Uterine smooth muscle cell (primary cell): ENCODE measurements at places on chromosomes 6 and 20. TPM values are rescaled to one million over a fixed set of nuclear protein-coding genes. Genes with fewer than 3 reads are reported as not detected.

NRSN1 gene
- total RNA-seq = not detected in 2 replicates

CST2 gene
- total RNA-seq = not detected in 2 replicates

SIRPD gene
- total RNA-seq = not detected in 2 replicates

LINC00237 gene
- total RNA-seq = not detected in 2 replicates

OPRM1 gene
- not detected in 2 replicates for total RNA-seq

TTLL9 gene
- total RNA-seq = under 0.01 TPM in 1 of 2 replicates, not detected in the other

IBTK gene
- total RNA-seq = 67.3 and 75.6 TPM in 2 replicates

PYGB gene
- 119 and 142 TPM in 2 replicates for total RNA-seq

POU5F1 gene
- not detected in 2 replicates for total RNA-seq

MTRF1L gene
- total RNA-seq = 15.9 and 20.3 TPM in 2 replicates

SOX4 gene
- total RNA-seq = 4.9 and 26.0 TPM in 2 replicates

HDGFL1 gene
- not detected in 2 replicates for total RNA-seq

GSTA4 gene
- 31.0 and 36.5 TPM in 2 replicates for total RNA-seq

SULF2 gene
- 2.0 and 12.0 TPM in 2 replicates for total RNA-seq

ZSCAN31 gene
- total RNA-seq = 7.9 and 19.7 TPM in 2 replicates

BPIFB4 gene
- not detected in 2 replicates for total RNA-seq

EPB41L2 gene
- total RNA-seq = 45.9 and 64.4 TPM in 2 replicates

CAGE1 gene
- total RNA-seq = under 0.01 and 0.11 TPM in 2 replicates

OTOR gene
- total RNA-seq = not detected in 2 replicates

SLC35D3 gene
- under 0.01 TPM in 1 of 2 replicates, not detected in the other for total RNA-seq

APCDD1L gene
- 1.5 and 11.0 TPM in 2 replicates for total RNA-seq

IL17A gene
- total RNA-seq = not detected in 2 replicates

DAAM2 gene
- total RNA-seq = 3.8 and 6.5 TPM in 2 replicates

KCNK16 gene
- total RNA-seq = not detected in 2 replicates

PROCR gene
- 67.1 and 101 TPM in 2 replicates for total RNA-seq

KATNA1 gene
- 35.5 and 41.4 TPM in 2 replicates for total RNA-seq

RBBP8NL gene
- total RNA-seq = not detected in 2 replicates

ZNF334 gene
- total RNA-seq = 4.8 and 6.9 TPM in 2 replicates

TNFRSF6B gene
- total RNA-seq = 57.4 and 110 TPM in 2 replicates

CCN6 gene
- total RNA-seq = not detected in 2 replicates

SLC32A1 gene
- not detected in 2 replicates for total RNA-seq

DEFB124 gene
- total RNA-seq = not detected in 2 replicates

THEMIS gene
- total RNA-seq = not detected in 2 replicates

MAD2L1BP gene
- 21.0 and 37.7 TPM in 2 replicates for total RNA-seq

PSORS1C2 gene
- not detected in 2 replicates for total RNA-seq

F13A1 gene
- total RNA-seq = under 0.01 TPM in 1 of 2 replicates, not detected in the other

C6orf163 gene
- 1.00 and 2.1 TPM in 2 replicates for total RNA-seq

C6orf52 gene
- 1.00 and 1.5 TPM in 2 replicates for total RNA-seq

CALHM5 gene
- 1.00 and 3.0 TPM in 2 replicates for total RNA-seq

CFAP61 gene
- 0.22 and 0.25 TPM in 2 replicates for total RNA-seq

EPPIN gene
- not detected in 2 replicates for total RNA-seq

NKX2-2 gene
- total RNA-seq = not detected in 2 replicates

RBM24 gene
- 7.0 and 7.6 TPM in 2 replicates for total RNA-seq

SNAI1 gene
- 0.11 and 0.12 TPM in 2 replicates for total RNA-seq

THBS2 gene
- 425 and 803 TPM in 2 replicates for total RNA-seq

TPD52L2 gene
- total RNA-seq = 159 and 171 TPM in 2 replicates

CENPB gene
- 121 and 150 TPM in 2 replicates for total RNA-seq

LY6G6C gene
- not detected in 2 replicates for total RNA-seq

TREML2 gene
- total RNA-seq = not detected in 2 replicates

TMEM151B gene
- total RNA-seq = under 0.01 TPM in 1 of 2 replicates, not detected in the other

PPP1R14C gene
- total RNA-seq = 0.50 and 1.9 TPM in 2 replicates

WFDC10B gene
- not detected in 2 replicates for total RNA-seq

FAM83D gene
- 17.7 and 48.3 TPM in 2 replicates for total RNA-seq

SDCBP2 gene
- total RNA-seq = 1.2 and 1.5 TPM in 2 replicates

SLC22A3 gene
- 1.8 and 2.9 TPM in 2 replicates for total RNA-seq

MYT1 gene
- total RNA-seq = not detected in 2 replicates

DLGAP4 gene
- total RNA-seq = 9.7 and 10.1 TPM in 2 replicates

CLDN20 gene
- not detected in 2 replicates for total RNA-seq

HLA-DRB5 gene
- total RNA-seq = not detected in 2 replicates

RRP36 gene
- total RNA-seq = 81.2 and 132 TPM in 2 replicates
